ENCODE measurements at places on chromosomes 5 and 9. TPM values are rescaled to one million over a fixed set of nuclear protein-coding genes. Genes with fewer than 3 reads are reported as not detected.

GRCh38 chr5:72324189-72324825 is 4.1 kb downstream of the PTCD2 start:
- H3K36me3 ChIP-seq, result peaks cover 12% of the 10 kb centered on the region
- DNase-seq, result no peak
- H3K27me3 ChIP-seq, result no peaks in the 10 kb centered on the region
- peaks cover 17% of the 10 kb centered on the region for H3K4me1 ChIP-seq
- H3K27ac ChIP-seq, result no peak overlapping the region

GRCh38 chr9:137325124-137325523 is 23.1 kb upstream of the NRARP start:
- H3K27ac ChIP-seq, result no peak overlapping the region
- peaks cover 15% of the 10 kb centered on the region for H3K4me1 ChIP-seq
- H3K27me3 ChIP-seq, result no peaks in the 10 kb centered on the region
- no peak for DNase-seq
- H3K4me3 ChIP-seq, result no peak overlapping the region
- H3K36me3 ChIP-seq, result no peaks in the 10 kb centered on the region

DNA sequence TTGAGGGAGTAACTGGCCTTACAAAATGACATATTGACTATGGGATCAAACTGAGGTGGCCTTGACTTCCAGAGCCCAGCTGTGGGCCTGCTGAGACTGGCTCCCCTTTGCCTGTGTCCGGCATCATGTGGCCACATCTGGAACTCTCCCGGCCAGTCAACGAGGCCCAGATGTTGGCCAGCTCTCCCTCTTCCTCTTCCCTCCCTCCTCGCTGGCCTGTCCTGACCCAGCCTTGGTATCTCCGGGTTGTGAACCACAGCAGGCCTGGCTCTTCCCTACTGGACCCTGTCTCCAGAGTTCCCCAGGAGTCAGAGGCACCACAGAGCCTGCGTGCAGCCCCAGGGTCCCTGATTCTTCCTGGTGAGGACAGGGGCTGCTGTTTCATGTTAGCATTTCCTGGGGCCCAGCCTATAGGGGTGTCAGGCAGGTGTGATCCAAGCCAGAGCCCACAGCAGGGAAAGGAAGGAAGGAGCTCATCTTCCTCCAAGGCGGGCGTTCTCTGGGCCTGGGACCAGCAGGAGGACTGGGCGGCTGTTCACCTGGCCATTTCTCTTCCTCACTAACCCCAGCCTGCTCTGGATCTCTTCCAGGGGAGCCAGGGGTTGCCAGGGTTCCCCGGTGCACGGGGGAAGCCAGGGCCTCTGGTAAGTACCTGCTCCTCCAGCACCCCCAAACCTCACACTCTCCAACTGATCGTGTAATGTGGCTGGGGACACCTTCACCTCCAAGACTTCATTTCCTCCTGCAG is 81.2 kb downstream of the COL27A1 start:
- no peak overlapping the region for H3K27ac ChIP-seq
- H3K4me1 ChIP-seq, result peaks cover 28% of the 10 kb centered on the region
- H3K4me3 ChIP-seq, result no peak overlapping the region
- no peaks in the 10 kb centered on the region for H3K36me3 ChIP-seq

- no peak for DNase-seq
- no peak overlapping the region for H3K4me3 ChIP-seq
- no peaks in the 10 kb centered on the region for H3K4me1 ChIP-seq
- peak overlapping the region; percentile 24 for H3K27ac ChIP-seq
- H3K36me3 ChIP-seq, result no peaks in the 10 kb centered on the region
- H3K27me3 ChIP-seq, result no peaks in the 10 kb centered on the region
These were observed 18.3 kb upstream of the ARL14EPL start for GRCh38 chr5:116013936-116014335.

GRCh38 chr5:159913501-159913900 is 2.8 kb upstream of the ADRA1B start:
- H3K4me3 ChIP-seq, result no peak overlapping the region
- H3K27me3 ChIP-seq, result no peaks in the 10 kb centered on the region
- DNase-seq, result no peak
- no peak overlapping the region for H3K27ac ChIP-seq

C9orf153 gene
- not detected for total RNA-seq

GRCh38 chr5:21791304-21791703 is 1061.8 kb downstream of the CDH12 start:
- no peaks in the 10 kb centered on the region for H3K4me1 ChIP-seq
- H3K36me3 ChIP-seq, result no peaks in the 10 kb centered on the region
- H3K4me3 ChIP-seq, result no peak overlapping the region
- H3K27me3 ChIP-seq, result no peaks in the 10 kb centered on the region
- H3K27ac ChIP-seq, result no peak overlapping the region

GRCh38 chr5:127846884-127847283 is 143.7 kb downstream of the CCDC192 start:
- DNase-seq, result no peak
- H3K27ac ChIP-seq, result no peak overlapping the region
- no peaks in the 10 kb centered on the region for H3K27me3 ChIP-seq
- H3K4me3 ChIP-seq, result no peak overlapping the region
- H3K36me3 ChIP-seq, result no peaks in the 10 kb centered on the region

DNA sequence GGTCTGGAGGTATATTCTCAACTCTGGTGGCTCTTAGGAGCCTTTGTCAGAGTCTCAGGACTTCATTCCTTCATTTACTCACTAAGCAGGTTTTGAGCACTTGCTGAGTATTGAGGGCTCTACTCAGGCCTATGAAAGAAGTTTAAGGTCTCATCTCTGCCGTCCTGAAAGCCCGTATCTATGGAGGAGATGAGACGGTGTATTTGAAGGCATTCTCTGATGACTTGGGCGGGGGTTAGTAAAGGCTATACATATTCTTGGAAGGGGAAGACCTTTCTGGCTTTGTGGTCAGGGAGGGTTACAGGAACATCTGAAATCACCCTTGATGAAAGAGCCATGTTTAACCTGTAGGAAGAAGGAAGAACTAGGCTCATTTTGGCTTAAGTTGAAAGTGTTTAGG is 21.9 kb downstream of the RASGRF2 start:
- DNase-seq, result no peak
- no peaks in the 10 kb centered on the region for H3K4me1 ChIP-seq
- no peaks in the 10 kb centered on the region for H3K36me3 ChIP-seq
- no peak overlapping the region for H3K27ac ChIP-seq
- H3K4me3 ChIP-seq, result no peak overlapping the region
